ENCODE measurements at places on chromosomes 2 and 18.

DNA sequence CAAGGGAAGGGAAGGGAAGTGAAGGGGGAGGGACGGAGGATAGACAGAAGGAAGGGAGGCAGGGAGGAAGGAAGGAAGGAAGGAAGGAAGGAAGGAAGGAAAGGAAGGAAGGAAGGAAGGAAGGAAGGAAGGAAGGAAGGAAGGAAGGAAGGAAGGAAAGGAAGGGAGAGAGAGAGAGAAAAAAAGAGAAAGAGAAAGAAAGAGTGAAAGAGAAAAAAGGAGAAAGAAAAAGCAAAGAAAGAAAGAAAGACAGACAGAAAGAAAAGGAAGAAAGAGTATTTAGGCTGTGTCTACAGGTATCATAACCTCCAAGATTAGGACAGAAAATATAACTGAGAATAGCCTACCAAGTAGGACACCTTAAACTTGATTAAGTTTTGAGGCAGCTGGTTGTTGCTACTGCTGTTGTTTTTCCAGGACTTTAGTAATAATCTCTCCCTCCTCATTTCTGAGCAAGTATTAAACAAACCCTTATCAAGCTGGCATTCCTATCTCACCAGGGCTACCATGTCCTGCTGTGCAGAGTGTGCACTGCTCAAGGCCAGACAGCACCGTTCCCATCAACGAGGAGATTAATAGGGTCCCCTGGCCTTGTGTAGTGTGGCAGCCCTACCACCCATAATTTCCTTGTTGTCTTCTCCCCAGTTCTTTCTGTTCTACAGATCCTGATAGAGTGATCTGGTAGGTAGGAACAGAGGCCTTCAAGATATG is 90.5 kb upstream of the FHL2 start:
- no peak for DNase-seq

DNA sequence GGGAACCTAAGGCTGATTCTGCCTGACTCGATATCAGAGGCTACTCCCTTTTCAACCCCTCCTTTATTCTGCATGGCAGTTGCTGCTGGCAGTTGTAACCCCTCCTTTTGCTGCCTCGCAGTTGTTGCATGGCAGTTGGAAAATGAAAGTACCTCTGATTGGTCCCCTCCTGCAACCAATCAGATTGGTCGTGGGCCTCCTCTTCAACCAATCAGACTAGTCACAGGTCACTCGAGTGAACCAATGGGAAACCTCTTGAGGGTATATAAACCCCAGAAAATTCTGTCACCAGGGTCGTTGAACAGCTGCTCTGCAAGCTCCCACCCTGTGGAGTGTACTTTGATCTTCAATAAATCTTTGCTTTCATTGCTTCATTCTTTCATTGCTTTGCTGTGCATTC is 294.3 kb upstream of the SLC8A1 start:
- no peak for DNase-seq

- no peak for DNase-seq
Measured at GRCh38 chr2:59182249-59182648, 941.1 kb upstream of the FANCL start.

GRCh38 chr2:109368798-109369197 is 239.8 kb downstream of the SH3RF3 start:
- DNase-seq, result no peak

GRCh38 chr2:67260343-67261277 is 136.5 kb upstream of the ETAA1 start:
- no peak for DNase-seq

Data from activated gamma-delta T cell (primary cell).